ENCODE measurements at places on chromosomes 3 and 15. TPM values are rescaled to one million over a fixed set of nuclear protein-coding genes. Genes with fewer than 3 reads are reported as not detected.

DNA sequence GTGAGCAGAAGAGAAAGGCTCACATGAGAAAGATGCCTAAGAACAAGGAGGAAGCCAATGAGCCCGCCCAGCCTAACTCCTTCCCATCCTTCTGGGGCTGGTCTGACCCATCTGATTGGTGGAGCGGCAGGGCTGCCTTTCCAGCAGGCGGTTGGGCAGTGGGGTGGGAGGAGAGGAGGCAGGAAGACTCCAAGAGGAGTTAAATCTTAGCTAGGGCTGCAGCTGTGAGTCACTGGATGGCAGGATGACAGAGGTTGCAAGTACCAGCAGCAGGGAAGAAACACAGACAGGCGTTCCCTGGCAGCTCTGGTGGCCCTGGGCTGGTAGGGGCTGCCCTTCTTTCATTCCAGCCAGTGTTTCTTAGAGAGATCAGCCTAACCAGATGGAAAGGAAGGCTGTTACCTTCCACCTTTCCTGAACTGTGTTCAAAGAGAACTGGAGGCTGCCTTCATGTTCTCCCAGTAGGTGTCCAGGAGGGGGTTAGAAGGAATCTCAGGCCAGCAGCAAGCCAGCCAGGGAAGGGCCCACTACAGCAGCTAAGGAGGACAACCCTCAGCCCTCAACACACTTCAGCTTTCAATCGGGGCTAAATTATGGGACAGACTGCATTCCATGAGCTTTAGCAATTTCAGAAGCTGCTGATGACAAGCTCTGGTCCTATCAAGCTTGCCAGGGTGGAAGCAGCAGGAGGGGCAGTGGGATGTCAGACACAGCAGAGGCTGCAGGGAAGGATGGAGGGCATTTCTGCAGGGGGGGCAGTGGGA is 50.3 kb downstream of the CHSY1 start:
- peak overlapping the region; percentile 32 for H3K4me3 ChIP-seq
- no peak for DNase-seq
- H3K27me3 ChIP-seq = no peaks in the 10 kb centered on the region

- H3K27ac ChIP-seq = no peak overlapping the region
- no peak overlapping the region for H3K4me3 ChIP-seq
- no peak for DNase-seq
- no peaks in the 10 kb centered on the region for H3K27me3 ChIP-seq
These were observed 26.5 kb downstream of the TSPAN3 start for GRCh38 chr15:77044228-77045042.

- no peaks in the 10 kb centered on the region for H3K36me3 ChIP-seq
- no peaks in the 10 kb centered on the region for H3K27me3 ChIP-seq
- H3K4me3 ChIP-seq = no peak overlapping the region
- no peak overlapping the region for H3K27ac ChIP-seq
- no peak for DNase-seq
These were observed 24.1 kb downstream of the PRR20G start for GRCh38 chr3:127263586-127264231.

The MAP1A gene
- total RNA-seq = 1.9 TPM

The PIF1 gene
- total RNA-seq = 28.1 TPM

The GHSR gene
- total RNA-seq = not detected

DNA sequence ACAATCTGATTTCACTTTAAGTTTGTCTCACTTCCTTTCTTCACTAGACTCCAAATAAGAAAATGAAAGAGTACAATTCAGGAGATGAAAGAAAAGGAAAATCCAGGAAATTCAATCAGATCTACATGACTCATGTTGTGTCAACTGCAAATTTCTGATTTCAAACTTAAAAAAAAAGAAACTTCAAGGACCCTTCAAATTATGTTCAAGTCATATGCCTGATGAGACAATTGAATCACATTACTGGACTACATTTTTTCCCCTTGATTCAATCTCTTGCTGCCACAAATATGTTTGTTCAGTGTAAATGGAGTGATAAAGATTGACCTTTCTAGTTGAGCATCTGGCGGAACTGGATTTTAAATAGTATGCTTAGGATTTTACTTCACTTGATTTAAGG is 37.4 kb downstream of the FRMD5 start:
- H3K4me3 ChIP-seq = no peak overlapping the region
- no peak overlapping the region for H3K27ac ChIP-seq
- H3K4me1 ChIP-seq = no peaks in the 10 kb centered on the region
- peaks cover 31% of the 10 kb centered on the region for H3K27me3 ChIP-seq
- no peaks in the 10 kb centered on the region for H3K36me3 ChIP-seq

The P4HTM gene
- total RNA-seq = 39.1 TPM

GRCh38 chr15:96792216-96792615 is 461.7 kb downstream of the NR2F2 start:
- H3K27ac ChIP-seq = no peak overlapping the region
- H3K4me1 ChIP-seq = no peaks in the 10 kb centered on the region
- H3K27me3 ChIP-seq = no peaks in the 10 kb centered on the region
- no peak overlapping the region for H3K4me3 ChIP-seq
- no peak for DNase-seq
- H3K36me3 ChIP-seq = no peaks in the 10 kb centered on the region

DNA sequence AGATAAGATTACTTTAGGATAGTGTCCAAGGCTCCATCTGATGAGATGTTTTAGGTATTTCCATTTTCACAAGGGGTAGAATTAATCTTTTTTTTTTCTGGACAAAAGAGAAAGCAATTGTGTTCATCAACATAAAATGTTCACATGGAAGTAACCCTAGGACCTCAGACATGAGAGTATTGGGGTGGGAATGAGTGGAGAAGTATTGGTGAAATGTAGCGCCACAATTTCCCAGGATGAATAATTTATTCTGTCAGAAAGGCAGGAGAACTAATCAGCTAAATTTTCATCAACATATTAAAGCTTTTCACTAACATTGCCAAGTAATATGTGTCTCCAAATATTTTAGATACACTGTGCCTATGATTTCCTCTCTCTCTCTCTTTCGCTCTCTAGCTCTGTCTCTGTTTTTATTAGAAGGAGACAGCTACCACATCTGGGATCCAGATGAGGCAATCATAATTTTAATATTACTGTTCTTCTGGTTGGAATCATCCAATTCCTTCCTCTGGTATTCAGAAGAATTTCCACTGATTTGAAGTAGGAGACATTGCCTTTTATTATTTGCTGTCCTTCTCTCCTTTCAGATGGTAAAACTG is 21.6 kb upstream of the ZNF280D start:
- H3K27me3 ChIP-seq = peaks cover 11% of the 10 kb centered on the region
- no peak overlapping the region for H3K27ac ChIP-seq
- no peak for DNase-seq
- no peaks in the 10 kb centered on the region for H3K4me1 ChIP-seq
- H3K4me3 ChIP-seq = no peak overlapping the region
- H3K36me3 ChIP-seq = no peaks in the 10 kb centered on the region

- no peak for DNase-seq
- H3K4me3 ChIP-seq = no peak overlapping the region
- no peaks in the 10 kb centered on the region for H3K27me3 ChIP-seq
- H3K4me1 ChIP-seq = peaks cover 7% of the 10 kb centered on the region
These were observed 54.8 kb downstream of the DPH6 start for GRCh38 chr15:35491173-35491572.

DNA sequence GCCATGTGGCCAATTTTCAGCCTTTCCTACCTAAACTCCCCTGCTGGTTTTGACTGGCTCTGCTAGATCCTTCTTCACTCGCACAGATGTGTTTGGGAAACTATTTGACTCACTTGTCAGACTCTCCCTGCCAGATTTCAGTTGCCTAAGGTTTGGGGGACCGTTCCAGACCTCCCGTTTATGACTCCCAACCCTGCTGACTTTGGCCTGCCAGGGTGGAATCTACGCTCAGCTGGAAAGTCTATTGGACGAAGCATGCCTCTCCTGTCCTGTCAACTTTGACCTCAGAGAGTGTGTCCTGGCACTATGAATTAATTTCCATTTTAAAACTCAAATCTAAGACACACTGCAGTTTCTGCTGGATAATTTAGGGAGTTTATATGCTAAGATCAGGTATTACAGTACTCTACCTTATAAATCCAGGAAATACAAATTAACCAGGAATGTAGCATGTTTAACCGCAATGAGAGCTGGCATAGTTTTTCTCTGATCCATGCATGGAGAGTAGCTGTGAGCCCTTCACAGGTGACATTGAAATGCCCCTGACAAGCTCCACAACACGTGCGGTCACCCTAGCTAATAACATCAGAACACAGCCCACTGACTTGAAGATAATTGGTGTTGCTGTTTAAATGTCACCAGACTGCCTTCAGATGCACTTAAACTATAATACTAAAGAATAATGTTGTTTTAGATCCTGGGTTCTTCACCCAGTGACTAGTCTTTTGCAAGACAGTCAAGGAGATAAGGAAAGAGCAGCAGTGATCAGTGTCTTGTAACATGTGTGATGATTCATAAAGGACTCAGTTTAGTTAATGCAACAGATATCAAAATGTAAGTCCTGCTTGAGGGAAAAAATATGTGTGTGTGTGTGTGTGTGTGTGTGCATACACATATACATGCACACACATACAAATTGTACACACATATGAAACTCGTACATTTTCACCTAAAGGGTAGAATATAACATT is 223.0 kb upstream of the MCTP2 start:
- H3K27me3 ChIP-seq = peaks cover 3% of the 10 kb centered on the region
- peaks cover 6% of the 10 kb centered on the region for H3K4me1 ChIP-seq
- H3K36me3 ChIP-seq = no peaks in the 10 kb centered on the region
- no peak overlapping the region for H3K4me3 ChIP-seq

The COL7A1 gene
- 2.4 TPM for total RNA-seq

DNA sequence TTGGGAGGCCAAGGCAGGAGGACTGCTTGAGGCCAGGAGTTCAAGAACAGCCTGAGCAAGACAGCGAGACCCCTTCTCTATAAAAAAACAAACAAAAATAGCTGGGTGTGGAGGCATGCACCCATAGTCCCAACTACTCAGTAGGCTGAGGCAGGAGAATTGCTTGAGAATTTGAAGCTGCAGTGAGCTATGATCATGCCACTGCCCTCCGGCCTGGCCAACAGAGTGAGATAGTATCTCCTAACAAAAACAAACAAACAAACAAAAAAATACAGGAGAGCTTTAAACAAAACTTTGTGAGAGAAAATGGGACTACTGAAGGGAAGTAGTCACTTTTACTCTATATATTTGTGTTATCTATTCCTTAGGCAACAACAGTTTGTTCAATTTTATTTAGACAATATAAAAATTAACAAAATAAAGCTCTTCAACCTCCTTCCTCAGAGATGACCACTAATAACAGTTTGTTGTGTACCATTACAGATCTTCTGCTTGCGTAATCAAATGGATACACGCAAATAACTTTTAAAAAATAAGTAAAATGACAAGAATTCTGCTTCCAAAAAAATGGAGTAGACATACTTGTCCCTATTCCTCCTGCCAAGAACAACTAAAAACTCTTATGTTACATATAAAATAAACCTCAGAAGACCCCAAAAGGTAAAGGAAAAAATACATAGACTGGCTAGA is 17.4 kb downstream of the PHC3 start:
- no peak overlapping the region for H3K4me3 ChIP-seq
- peaks cover 36% of the 10 kb centered on the region for H3K4me1 ChIP-seq
- DNase-seq = no peak
- no peaks in the 10 kb centered on the region for H3K27me3 ChIP-seq

- no peak for DNase-seq
- peak overlapping the region; percentile 77 for H3K4me3 ChIP-seq
- peak overlapping the region; percentile 100 for H3K27ac ChIP-seq
- H3K27me3 ChIP-seq = no peaks in the 10 kb centered on the region
- H3K36me3 ChIP-seq = peaks cover 71% of the 10 kb centered on the region
- peaks cover 92% of the 10 kb centered on the region for H3K4me1 ChIP-seq
These were observed 22.1 kb downstream of the SIAH2 start for GRCh38 chr3:150740733-150741496.

The TTBK2 gene
- 13.0 TPM for total RNA-seq

DNA sequence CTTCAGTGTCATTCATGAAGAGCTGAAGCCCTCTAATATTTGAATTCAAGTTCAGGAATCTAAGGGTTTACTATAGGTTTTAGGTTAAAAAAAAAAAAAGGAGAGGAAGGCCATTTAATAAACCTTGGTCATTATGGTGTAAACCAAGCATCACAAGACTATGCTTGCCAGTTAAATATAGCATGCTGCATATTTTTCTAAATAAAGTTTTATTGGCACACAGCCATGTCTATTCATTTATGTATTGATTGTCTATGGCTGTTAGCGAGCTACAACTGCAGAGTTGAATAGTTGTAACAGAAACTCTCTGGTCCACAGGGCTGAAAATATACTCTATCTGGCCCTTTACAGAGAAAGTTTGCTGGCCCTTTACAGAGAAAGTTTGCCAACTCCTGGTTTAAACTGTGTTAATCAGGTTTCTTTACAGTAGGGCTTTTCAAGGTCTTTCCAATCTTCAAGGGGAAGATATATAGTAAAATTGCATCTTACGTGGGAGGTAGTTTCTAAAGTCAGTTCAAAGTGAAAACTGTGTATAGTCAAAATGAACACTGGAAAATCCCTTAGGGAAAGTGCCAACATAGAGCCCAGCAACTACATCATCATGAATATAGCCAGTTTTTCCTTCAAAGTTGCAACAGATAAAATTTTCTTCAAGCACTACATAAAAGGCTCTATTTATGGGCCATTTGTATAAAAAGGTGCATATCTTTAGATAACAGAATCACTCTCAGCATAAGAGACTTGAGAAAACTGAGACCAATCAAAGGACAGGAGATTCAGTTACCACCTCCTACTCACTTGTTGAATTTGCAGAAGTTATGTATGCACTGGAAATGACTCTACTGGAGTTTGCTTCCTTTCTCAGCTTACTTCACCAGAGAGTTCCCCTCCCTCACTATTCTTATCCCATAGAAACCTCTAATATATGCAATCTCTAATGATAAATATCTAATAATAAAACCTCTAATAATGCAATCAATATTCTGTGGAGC is 49.7 kb upstream of the FRMD4B start:
- H3K4me1 ChIP-seq = peaks cover 45% of the 10 kb centered on the region
- H3K36me3 ChIP-seq = no peaks in the 10 kb centered on the region
- no peak overlapping the region for H3K4me3 ChIP-seq
- no peak for DNase-seq
- H3K27me3 ChIP-seq = no peaks in the 10 kb centered on the region

The SLITRK3 gene
- total RNA-seq = not detected

DNA sequence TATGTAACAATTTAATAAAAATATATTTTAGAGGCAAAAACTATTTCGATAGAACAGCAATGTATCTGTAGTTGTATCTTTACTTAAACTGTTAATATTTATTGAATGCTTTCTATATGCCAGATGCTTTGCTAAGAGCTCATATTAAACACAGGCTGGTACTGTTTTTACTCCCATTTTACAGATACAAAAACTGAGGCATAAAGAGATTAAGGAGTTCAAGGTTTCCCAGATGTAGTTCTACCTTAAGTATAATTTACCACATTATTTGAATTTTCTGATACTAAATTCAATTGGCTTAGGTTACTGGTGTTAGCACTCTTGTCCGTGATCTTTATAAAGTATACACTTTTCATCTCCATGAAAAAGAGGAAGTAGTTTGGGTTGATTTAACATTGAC is 149.8 kb downstream of the ROBO2 start:
- no peak overlapping the region for H3K4me3 ChIP-seq
- DNase-seq = no peak
- no peaks in the 10 kb centered on the region for H3K4me1 ChIP-seq
- H3K27ac ChIP-seq = no peak overlapping the region

Data from activated T-helper 2 cell treated with anti-CD3 and anti-CD28 coated beads, Interferon-gamma antibody, Interleukin-2, Interleukin-4, amounts not matched to agents 10 μg/mL and 5 μg/mL and 100 μg/mL, durations not matched to agents 14 hours and 24 hours and 36 hours (primary cell).